Testis (tissue), 5 donors: ENCODE measurements at places on chromosomes 11 and 22.
A peak's percentile ranks its signal among the peaks of the same experiment; 100 is the strongest.

GRCh38 chr11:94731880-94732601 is 36.1 kb upstream of the AMOTL1 start:
- no peaks in the 10 kb centered on the region for H3K4me1 ChIP-seq
- H3K27me3 ChIP-seq: no peaks in the 10 kb centered on the region
- H3K4me3 ChIP-seq: no peak overlapping the region
- no peak overlapping the region for H3K27ac ChIP-seq
- no peaks in the 10 kb centered on the region for H3K36me3 ChIP-seq

- no peaks in the 10 kb centered on the region for H3K27me3 ChIP-seq
- H3K36me3 ChIP-seq: no peaks in the 10 kb centered on the region
- H3K27ac ChIP-seq: no peak overlapping the region
- no peak overlapping the region for H3K4me3 ChIP-seq
- peaks cover 4% of the 10 kb centered on the region for H3K4me1 ChIP-seq
- no peak for DNase-seq
Observed at GRCh38 chr22:20154602-20155187, 3.8 kb upstream of the CCDC188 start.

DNA sequence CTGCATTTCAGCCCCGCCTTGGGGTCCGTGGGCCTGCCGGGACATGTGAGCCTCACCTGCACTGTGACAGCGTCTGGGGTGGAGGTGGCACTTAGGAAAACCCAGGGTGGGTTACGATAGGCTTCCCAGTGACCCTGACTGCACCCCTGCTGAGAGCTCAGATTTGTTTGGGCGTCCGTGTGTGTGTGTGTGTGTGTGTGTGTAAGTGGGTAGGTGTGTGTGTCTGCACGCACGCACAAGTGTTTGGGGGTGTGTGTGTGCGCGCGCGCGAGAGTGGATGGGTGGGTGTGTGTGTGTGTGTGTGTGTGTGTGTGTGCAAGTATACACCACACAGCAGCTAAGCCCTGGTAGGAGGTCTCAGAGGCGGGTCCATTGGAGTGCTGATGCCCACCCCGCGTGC is 12.1 kb upstream of the ARHGAP8 start:
- H3K27me3 ChIP-seq: no peaks in the 10 kb centered on the region
- no peaks in the 10 kb centered on the region for H3K4me1 ChIP-seq
- H3K27ac ChIP-seq: no peak overlapping the region

DNA sequence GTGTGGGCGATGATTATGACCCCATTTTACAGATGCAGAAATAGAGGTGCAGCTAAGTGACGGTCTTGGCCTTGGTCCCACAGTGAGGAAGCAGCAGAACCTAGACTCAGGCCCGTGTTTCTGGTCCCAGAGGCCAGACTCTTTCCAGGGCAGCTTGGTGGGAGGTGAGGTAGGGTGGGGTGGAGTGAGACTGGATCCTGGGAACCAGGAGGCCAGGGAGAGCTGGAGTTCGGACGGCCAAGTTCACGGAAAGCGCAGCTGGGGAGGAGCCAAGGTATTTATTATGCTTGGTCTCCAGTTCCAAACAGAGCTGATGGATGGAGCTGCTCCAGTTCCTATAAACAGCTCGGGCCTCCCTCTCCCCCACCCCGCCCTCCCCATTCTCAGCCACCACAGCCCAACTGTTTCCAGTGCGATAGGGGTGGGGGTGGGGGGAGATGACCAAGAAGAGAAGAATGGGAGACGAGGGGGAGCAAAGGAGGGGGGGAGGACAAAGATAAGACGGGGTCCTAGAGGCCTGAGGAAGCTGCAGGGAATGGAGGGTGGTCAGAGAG is 16.2 kb downstream of the LRRC32 start:
- H3K27me3 ChIP-seq: no peaks in the 10 kb centered on the region
- DNase-seq: peak; percentile 78
- H3K4me3 ChIP-seq: no peak overlapping the region

- no peaks in the 10 kb centered on the region for H3K27me3 ChIP-seq
- H3K4me3 ChIP-seq: no peak overlapping the region
- H3K4me1 ChIP-seq: no peaks in the 10 kb centered on the region
Observed at GRCh38 chr11:19209617-19210370, 8.0 kb upstream of the CSRP3 start.

DNA sequence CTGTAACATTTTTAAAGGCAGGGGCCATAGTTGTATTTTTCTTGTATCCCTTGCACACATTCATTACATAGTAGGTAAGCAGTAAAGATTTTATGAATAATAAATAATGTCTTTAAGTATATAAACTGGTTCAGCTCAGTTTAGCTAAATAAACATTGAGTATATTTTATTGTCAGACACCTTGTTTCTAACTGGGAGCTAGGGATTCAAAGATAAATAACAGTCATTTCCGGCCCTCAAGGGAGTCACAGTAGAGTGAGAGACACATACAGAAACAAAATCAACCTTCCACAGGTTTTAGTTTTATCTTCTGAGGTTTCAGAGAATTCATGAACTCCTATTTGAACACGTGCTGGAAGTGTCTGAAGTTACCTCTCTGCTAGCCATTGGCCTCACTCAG is 760.2 kb downstream of the DLG2 start:
- H3K27me3 ChIP-seq: no peaks in the 10 kb centered on the region
- no peak overlapping the region for H3K4me3 ChIP-seq
- H3K36me3 ChIP-seq: no peaks in the 10 kb centered on the region
- no peaks in the 10 kb centered on the region for H3K4me1 ChIP-seq

DNA sequence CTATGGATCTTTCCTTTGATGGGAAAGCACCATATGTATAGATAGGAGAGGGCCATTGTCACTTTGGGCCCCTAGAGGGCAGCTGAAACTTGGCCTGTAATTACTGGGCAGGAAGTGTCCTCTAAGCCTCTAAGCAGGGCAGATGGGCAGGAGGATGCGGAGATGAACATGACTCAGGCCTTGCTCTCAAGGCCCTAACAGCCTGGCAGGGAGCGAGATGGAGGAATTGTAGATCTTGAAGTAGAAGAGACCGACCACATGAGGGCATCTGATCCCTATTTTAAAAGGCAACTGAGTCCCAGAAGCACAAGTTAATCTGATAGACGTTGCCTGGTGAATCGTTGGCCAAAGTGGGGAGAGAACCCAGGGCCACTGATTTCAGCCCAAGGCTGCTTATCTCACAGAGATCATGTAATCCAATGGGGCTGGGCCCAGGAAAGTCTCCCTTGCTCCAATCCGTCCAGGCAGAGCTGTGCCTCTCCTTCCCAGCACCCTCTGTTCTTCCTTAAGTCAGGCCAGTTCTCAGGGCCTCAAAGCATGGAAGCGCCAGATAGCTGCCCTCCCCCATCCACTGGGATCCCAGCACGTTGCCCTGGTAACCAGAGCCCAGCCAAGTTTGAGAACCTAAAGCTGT is 2.5 kb upstream of the SEPTIN3 start:
- H3K4me3 ChIP-seq: no peak overlapping the region
- H3K27me3 ChIP-seq: no peaks in the 10 kb centered on the region
- H3K27ac ChIP-seq: no peak overlapping the region
- no peaks in the 10 kb centered on the region for H3K4me1 ChIP-seq
- no peaks in the 10 kb centered on the region for H3K36me3 ChIP-seq
- peak; percentile 56 for DNase-seq
